Nucleus accumbens (tissue), 56 donors: ENCODE measurements at places on chromosomes 1 and 21.

DNA sequence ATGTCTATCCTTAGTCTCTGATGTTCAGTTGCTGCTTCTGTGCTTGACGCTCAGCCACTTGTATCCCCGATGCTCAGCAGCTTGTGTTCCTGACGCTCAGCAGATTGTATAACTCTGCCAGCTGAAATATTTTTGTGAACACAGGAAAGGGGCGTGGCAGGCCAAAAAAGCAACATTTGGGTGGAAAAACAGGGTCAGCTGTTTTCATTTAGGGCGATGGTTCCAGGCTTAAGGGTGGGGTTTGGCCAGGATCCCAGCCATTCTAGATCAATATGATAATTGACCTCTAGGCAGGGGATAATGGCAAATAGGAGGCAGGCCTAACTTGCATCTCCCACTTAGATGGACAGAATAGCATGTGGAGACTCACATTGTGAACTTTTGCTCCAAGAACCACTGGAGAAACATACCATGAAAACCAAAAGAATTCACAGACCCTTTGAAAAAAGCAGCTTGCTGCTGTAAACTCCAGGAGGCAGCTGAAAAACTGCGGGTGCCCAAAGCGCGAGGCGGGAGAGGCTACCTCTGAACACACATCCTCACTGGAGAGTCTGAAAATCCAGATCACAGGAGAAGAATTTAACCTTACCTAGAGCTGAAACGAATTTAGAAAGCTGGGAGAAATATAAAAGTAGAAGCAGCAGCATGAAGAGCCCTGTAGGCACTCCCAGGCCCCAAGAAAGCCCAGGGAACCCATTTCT, 58.3 kb downstream of the ZNF648 start:
- no peak for DNase-seq

- no peak for DNase-seq
Observed at GRCh38 chr1:37484325-37485051, 10.1 kb downstream of the ZC3H12A start.

DNA sequence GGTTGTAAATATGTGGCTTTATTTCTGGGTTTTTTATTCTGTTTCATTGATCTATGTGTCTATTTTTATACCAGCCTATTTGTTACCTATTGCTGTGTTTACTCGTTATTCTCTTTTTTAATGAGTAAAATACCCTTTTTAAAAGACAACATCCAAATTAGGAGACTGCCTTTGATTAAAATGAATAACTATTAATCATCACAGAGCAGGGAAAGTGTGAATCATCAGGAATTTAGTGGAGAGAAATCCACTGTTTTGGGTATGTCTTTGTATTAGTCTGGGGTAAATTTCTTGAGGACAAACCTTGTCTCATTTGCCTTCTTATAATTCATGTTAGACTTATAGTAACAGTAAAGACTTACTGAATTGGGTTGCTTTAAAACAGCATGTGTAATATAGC, 12.1 kb downstream of the DISC1 start:
- no peak for DNase-seq

- DNase-seq: no peak
Observed at GRCh38 chr1:101239095-101240040, 2.5 kb downstream of the S1PR1 start.

DNA sequence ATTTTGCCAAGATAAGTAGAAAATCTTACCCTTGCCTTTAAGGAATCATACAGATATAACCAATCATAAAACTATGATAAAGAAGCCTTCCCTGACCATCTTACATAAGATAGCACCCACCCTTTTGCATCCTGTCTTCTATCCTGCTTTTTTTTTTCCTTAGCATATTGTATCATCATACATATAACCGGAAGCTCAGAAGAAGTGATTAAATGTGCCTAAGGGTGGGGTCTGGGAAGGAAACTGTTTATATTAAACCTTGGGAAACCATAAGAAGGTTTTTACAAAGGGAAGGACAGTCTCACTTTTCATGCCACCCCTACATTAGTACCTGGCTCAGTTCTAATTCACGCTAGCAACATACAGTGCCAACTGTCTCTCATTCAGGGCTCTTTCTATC, 66.8 kb downstream of the LUZP1 start:
- no peak for DNase-seq

DNA sequence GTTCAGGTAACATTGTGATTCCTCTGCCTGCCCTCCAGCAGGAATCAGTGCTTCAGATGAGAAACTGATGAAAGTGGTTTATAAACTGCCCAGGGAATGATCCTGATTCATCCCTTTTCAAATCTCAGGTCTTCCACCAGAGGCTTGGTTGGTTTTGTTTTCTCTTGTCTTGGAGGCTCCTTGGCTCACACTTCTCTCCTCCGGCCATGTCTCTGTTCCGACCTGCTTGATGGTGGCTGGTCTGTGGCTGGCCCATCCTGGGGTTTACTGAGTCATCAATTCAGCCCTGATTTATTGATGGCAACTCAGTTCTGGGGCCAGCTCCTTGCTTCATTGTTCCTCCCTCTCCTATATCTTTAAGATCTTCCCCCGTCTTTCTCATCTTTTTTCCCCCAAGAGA, 56.6 kb upstream of the SLC2A1 start:
- DNase-seq: no peak

DNA sequence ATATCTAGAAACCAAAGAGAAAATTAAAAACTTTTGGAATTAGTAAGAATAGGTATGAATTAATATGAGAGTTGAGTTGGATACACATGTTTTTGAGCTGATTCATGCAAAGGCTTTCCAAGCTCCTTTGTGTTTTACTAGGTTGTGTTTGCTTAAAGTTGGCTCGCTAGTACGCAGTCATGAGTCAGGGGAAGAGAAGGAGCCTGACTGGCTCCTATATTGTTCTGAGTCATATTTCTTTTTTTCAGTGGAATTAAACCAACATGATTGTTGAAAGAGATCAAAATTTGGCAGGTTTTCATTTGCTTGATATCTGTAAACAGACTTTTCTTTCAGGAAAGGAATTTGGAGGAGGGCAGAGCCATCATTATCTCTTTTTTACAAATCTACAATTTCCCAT, 66.7 kb downstream of the MAGI3 start:
- no peak for DNase-seq

DNA sequence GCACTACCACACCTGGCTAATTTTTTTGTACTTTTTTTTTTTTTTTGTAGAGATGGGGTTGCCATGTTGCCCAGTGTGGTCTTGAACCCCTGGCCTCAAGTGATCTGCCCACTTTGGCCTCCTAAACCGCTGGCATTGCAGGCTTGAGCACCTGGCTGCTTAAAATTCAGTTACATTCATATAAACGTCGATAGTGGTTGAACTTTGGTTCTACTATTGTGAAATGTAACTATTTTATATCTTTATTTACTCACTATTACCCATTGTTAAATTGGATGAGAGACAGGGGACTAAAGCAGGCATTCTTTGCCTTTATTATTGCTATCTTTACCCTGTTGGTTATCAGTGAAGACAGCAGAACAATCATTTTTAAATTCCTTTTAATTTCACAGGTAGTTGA, 6.2 kb downstream of the SNX27 start:
- no peak for DNase-seq

DNA sequence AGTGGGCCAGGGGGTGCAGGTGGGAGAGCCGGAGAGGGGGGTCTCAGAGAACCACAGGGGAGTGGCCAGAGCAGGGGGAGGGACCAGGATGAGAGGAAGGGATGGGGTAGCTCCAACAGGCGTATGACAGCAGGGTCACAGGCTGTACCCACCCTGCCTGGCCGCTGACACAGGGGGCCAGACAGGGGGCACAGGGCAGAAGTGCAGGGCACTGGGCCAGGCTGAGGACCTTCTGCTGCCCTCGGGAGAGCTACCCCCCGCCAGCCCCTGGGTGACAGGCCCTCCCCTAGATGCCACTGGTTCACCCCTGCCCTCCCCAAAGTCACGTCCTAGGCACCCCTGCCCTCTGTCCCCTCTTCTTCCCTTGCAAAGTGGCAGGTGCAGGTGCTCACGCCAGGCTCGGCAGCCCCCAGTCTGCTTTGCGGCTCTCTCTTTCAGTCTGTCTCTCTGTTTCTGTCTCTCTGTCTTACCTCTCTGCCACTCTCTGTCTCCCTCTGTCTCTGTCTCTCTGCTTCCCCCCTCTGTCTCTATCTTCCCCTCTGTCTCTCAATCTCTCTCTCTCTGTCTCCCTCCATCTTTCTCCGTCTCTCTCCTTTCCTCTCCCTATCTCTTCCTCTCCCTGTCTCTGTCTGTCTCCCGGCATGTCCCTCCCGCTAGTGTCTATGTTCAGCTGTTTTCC, 48.5 kb downstream of the WNT9A start:
- DNase-seq: no peak

DNA sequence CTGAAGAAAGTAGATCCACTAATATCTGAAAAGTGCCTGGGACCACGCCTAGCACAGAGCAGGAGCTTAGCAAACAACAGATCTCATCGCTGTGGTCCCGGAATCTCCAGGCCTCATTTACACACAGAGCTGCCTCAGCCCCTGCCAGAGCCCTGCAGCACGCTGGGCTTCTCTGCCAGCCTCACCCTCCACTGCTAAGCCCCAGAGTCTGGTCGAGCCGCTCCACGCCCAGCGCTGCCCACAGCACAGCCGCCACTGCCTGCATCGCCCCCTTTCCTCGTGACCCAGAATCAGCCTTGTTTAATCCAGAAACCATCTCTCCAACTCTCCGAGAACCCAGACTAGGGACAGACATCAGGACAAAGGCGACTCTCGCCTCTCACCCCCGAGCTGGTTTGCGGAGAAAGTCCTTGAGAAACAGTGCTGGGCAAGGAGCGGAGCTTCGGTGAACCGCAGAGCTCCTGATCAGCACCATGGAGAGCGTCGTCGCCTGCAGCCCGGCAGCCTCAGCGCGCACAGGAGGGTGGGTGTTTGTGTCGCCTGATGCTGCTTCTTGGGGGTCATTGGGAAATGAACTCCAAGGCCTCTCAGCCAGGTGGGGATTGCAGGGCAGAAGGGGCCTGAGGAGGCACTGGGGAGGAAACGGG, 145.1 kb downstream of the NPHP4 start:
- no peak for DNase-seq

DNA sequence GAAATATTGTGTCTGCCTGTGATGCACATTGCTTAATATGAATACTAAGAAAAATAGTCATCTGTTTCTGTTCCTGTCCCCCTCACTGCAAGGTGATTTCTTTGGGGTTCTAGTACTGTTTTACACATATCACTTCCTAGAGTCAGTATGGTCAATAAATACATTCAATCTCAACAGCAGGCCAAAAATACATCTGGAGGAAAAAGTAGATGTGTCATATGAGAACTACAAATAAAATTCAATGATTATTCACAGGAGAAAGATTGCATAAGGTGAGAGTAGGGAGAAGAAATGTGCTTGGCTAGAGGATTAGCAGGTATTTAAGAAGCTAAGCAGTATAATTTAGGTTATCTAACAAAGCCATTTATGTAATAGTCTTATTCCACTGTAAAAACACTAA, 45.3 kb upstream of the SAMSN1 start:
- DNase-seq: no peak

DNA sequence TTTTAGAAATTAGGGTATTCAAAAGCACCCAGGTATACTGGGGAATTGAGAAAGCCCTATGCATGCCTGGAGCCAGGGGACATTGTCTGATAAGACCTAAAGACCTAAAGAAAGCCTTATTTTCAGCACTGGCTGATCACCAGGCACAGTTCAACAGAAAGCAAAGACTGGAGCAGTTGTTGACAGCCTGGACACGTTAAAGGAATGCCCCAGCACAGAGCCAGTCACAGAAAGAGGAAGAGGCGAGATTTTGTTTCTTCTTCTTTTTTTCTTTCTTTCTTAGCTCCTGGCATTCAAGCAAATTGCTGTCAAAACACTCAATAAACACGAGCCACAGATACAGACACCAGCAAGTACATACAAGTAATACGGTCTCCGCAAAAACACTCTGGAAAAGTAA, 40.4 kb downstream of the RNF187 start:
- DNase-seq: no peak

- DNase-seq: no peak
Observed at GRCh38 chr1:31799895-31800673, 15.7 kb downstream of the SPOCD1 start.

- no peak for DNase-seq
Observed at GRCh38 chr1:78222225-78222959, 176.6 kb downstream of the GIPC2 start.

DNA sequence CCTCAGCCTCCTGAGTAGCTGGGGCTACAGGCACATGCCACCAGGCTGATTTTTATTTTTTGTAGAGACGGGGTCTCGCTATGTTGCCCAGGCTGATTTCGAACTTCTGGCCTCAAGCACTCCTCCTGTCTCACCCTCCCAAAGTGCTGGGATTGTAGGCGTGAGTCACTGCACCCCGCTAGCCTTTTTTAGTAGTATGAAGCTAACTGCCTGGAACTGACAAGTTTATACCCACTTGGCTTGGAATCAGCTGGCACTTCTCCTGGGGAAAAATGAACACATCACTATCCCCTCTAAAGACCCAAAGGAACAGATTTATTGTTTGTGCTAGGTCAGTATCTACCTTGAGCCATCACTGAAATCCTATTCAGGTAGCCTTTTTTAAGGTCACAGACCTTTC, 19.0 kb downstream of the TMEM63A start:
- no peak for DNase-seq

- DNase-seq: no peak
Observed at GRCh38 chr1:234541286-234541975, 62.5 kb upstream of the TARBP1 start.

DNA sequence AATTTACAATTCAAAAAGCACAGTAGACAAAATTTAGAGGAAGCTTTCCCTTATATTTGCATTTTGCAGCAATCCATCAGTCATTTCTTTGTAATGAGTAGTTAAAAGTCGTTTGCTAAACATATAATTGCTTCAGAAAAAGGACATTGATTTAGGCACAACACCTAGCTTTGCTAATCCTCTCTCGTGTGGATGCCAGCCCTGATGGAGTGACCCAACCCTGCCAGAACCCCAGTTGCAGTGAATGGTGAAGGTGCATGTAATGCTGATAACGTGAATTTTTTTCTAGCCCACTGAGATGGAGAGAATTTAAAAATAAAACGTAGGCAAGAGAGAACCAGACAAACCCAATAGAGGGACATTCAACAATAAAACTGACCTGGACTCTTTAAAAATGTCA, 263.4 kb downstream of the GRIK1 start:
- DNase-seq: no peak

- no peak for DNase-seq
Observed at GRCh38 chr1:2360588-2361364, 30.6 kb downstream of the MORN1 start.

GRCh38 chr1:94623560-94624148, 82.1 kb upstream of the F3 start:
- DNase-seq: no peak

DNA sequence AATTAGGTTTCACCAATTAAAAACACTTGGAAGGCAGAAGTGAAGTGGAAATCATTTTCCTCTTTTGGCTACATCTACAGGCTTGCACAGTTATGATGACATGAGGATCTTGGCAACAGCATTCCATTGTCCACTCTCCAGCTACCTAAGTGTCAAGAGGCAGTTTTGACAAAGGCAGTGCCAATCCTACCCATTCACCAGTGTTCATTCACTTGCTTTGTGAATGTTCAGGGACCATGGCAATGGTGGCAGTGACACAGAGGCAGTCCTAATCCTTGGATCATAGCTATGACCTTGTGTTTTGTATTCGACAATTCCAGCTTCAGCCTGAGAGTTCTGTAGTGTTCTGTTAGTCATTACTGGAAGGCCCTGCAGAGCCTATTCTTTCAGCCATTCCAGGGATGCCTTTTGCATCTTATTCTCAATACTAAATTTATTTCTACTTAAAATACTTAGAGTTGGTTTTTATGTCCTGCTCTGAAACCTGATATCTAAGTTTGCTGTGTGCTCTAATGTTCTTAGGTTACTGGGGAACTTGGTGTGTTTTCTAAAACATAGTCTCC, 36.7 kb downstream of the CRB1 start:
- no peak for DNase-seq

GRCh38 chr1:233916706-233917105, 12.2 kb downstream of the SLC35F3 start:
- DNase-seq: no peak

GRCh38 chr1:28860332-28861073, 48.5 kb downstream of the OPRD1 start:
- DNase-seq: no peak
